ENCODE measurements at places on chromosomes 2 and 18.
A peak's percentile ranks its signal among the peaks of the same experiment; 100 is the strongest.

DNA sequence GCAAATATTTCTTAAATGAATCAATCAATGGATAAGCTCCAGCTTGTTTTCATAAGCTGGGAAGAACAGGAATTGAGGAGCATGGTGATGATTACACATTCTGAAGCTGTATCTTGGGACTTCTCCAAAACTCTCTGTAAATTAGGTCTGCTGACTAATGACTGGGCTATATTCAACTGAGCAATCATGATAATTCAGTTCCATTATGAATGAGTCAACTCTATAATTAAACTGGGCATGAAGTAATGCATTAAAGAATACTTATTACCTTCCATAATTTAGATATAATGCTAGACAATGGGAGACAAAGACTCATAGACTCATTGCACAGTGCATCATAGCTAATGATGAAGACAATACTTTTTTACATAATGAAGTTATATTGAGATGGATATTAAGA, 207.4 kb downstream of the CBLN2 start:
- no peak for DNase-seq

GRCh38 chr18:68847219-68847837, 49.4 kb downstream of the CCDC102B start:
- DNase-seq = peak; percentile 44

DNA sequence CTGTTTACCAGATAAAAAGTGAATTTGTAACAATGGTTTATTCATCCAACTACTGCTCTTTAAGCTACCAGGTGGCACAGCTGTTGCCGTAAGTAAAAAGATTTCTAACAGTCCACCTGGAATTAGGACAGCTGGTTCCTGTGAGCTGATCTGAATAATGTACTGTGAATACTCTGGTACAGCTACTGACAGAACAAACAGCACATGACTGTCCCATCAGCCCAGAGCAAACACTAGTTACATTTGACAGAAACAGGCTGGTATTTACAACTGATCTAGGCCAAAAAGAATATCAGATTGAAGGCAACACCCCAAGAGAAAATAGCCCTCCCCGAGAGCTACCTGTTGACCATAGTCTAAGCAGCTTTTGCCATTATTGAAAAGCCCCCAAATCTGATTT, 840.4 kb downstream of the CPS1 start:
- DNase-seq = no peak

DNA sequence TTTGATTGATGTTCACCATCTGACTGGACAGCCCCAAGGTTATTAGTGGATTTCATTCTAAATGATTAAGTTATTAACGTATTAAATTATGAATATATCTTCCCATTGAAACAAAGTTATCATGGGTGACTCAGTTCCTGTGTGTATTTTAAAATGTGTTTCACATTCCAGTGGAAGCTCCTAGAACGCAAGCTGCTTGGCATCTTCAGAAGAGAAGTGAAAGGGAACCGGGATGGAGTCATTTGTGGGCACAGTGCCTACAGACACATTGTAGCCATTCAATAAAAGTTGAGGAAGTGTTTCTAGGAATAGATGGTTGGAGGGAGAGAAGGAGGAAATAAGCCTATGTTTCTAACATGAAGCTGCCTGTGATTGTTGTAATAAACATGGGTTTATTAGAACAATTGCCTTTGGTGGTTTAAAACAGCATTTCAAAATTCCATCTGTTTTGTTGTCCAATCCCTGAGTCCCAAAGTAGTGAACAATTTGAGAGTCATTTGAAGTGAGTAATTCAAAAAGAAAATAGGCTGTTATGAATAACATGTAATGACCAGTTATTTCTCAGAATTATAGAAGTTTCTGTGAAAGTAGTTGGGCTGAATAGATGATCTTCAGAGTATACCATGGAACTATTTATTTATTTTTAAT, 143.5 kb downstream of the PKP4 start:
- DNase-seq = peak; percentile 57

DNA sequence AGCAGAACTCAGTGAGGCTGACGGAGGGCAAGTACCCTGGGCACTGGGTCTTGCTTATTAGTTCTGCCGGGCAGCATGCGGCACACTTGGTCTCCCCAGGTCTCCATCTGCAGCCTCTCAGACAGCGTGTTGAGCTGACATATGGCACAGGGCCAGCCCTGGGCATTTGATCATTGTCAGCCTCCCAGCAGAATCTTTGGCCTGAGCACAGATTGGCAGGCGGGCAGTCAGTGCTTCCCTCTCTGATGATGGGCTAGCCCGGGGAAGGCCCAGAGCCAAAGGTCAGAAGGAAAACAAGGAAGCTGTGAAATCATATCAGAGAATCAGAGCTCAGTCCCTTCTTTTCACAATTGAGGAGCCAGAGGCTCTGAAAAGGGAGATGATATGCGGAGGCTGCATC, 150.1 kb upstream of the LRRTM1 start:
- no peak for DNase-seq
